T-helper 1 cell treated with Interleukin-12 subunit alpha and Interleukin-12 subunit beta and Interleukin-4 antibody, amounts not matched to agents 30 ng/mL and 1 ng/mL, for 36 hours (primary cell): ENCODE measurements at places on chromosomes 1 and 21. TPM values are rescaled to one million over a fixed set of nuclear protein-coding genes. Genes with fewer than 3 reads are reported as not detected.

HSF2BP gene
- total RNA-seq, result 0.44 and 0.71 TPM in 2 replicates

STPG1 gene
- 6.2 and 7.1 TPM in 2 replicates for total RNA-seq

CLDN17 gene
- total RNA-seq, result not detected in 2 replicates

DPM3 gene
- 35.7 and 38.4 TPM in 2 replicates for total RNA-seq

ARHGAP29 gene
- 0.02 and 0.07 TPM in 2 replicates for total RNA-seq

VANGL2 gene
- not detected in 2 replicates for total RNA-seq

FCRL5 gene
- total RNA-seq, result not detected in 2 replicates

OR11L1 gene
- total RNA-seq, result not detected in 2 replicates

CDCA8 gene
- 42.8 and 43.2 TPM in 2 replicates for total RNA-seq

ABCD3 gene
- total RNA-seq, result 23.4 and 23.6 TPM in 2 replicates

DVL1 gene
- total RNA-seq, result 39.1 and 43.8 TPM in 2 replicates

PRSS38 gene
- not detected in 2 replicates for total RNA-seq

ZMPSTE24 gene
- 39.5 and 40.5 TPM in 2 replicates for total RNA-seq

SMCP gene
- not detected in 2 replicates for total RNA-seq

ZDHHC18 gene
- total RNA-seq, result 87.9 and 89.0 TPM in 2 replicates

GPA33 gene
- 3.4 and 3.9 TPM in 2 replicates for total RNA-seq

TAS1R1 gene
- not detected in 2 replicates for total RNA-seq

RAB25 gene
- 0.56 TPM in 1 of 2 replicates, not detected in the other for total RNA-seq
